Stimulated activated CD4-positive, alpha-beta T cell treated with anti-CD3 and anti-CD28 coated beads, Interleukin-1b, Interleukin-23, amount 100 ng/mL, for 1 hour (primary cell): ENCODE measurements at places on chromosomes 12 and 14.

GRCh38 chr14:105588236-105588860, 62.0 kb downstream of the TMEM121 start:
- no peak for DNase-seq

DNA sequence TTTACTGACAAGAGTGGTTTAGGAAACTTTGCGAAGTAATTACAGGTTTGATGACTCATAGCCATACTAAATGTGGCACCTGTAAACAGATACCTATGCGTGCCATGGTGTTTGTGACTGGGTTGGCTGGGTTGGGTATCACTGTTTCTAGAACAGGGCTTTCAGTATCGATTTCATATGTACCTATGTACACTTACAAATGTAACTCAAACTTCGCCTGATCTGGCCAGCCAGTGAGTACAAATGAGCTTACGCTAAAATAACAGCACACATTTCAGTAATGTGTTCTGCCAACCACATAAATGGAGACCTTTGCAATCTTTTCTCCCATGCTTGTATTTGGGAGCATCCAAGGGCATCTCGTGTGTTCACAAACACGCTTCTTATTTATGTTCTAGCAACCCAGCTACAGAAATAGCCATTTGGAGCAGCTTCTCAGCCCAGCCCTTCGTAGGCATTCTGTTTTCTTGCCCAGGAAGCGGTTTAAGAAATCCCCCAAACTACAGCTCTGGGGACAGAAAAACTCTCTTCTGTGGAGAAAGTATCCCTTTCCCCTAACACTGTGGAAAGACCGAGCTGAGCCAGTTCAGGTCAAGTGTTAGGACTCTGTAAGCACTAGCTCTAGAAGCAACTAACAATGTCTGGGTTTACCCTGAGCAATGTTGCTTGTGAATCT, 42.3 kb upstream of the MDM1 start:
- peak; percentile 17 for DNase-seq

GRCh38 chr12:65925626-65926025, 101.3 kb downstream of the HMGA2 start:
- DNase-seq: no peak

- no peak for DNase-seq
Observed at GRCh38 chr14:67962215-67962644, 142.7 kb downstream of the RAD51B start.

GRCh38 chr14:81837304-81837703, 303.7 kb upstream of the SEL1L start:
- DNase-seq: no peak

DNA sequence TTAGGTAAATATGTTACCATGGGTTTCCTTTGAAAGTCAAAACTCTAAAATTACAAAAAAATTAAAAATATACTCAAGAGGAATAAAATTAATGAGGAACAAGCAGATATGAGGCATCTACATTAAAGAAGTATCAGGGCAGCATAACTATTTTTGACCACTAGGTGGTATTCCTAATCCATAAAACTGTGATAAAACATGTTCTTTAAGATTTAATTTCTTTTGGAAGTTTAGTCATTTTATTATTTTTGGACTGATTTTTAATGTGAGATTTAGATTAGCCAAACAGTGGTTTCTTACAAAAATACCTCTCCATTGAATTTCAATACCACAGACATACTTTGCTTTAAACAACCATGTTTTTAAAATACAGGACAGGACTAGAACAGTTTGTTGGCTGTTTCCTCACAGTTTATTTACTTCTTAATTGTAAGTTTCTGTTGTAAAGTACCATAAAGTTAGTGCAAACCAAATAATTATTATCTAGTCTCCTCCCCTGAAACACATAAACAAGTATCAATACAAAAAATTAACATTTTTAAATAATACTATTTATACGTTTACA, 49.8 kb downstream of the NTS start:
- no peak for DNase-seq

- no peak for DNase-seq
Observed at GRCh38 chr12:48932878-48933277, 7.6 kb upstream of the FKBP11 start.

DNA sequence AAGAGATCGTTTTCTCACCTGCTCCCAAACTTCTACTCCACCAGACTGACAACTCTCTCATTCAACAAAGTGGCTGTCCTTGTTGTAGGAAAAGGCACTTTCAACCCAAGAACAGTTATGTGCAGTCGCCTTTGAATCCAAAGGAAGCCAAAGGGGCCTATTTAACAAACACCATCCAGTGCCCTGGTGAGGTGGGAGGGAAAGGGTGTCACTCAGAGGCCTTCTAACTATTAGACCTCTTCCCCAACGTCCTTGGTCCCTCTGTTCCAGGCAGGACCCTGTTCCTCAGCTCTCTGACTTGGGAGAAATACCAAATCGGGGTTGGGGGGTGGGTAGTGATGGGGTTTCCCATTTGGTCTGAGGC, 3.2 kb downstream of the SIX4 start:
- DNase-seq: no peak

- DNase-seq: no peak
Observed at GRCh38 chr12:51726161-51726560, 122.4 kb downstream of the FIGNL2 start.

GRCh38 chr12:27999970-28000369, 27.4 kb upstream of the PTHLH start:
- no peak for DNase-seq

DNA sequence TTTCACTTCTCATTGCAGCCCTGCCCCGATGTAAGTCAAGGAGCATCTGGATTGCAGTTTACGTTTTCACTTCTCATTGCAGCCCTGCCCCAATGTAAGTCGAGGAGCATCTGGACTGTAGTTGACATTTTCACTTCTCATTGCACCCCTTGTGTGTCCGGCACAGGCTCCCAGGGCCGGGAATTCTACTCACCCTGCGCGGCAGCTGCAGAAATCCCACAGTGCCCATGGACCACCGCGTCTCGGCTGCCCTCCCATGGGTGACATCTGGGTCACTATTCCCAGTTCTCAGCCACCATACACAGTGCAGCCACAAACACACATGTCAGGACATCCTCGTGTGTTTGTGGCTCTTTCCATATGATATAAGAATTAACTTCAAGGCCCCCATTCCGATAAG, 378.5 kb downstream of the ADGRD1 start:
- DNase-seq: no peak

DNA sequence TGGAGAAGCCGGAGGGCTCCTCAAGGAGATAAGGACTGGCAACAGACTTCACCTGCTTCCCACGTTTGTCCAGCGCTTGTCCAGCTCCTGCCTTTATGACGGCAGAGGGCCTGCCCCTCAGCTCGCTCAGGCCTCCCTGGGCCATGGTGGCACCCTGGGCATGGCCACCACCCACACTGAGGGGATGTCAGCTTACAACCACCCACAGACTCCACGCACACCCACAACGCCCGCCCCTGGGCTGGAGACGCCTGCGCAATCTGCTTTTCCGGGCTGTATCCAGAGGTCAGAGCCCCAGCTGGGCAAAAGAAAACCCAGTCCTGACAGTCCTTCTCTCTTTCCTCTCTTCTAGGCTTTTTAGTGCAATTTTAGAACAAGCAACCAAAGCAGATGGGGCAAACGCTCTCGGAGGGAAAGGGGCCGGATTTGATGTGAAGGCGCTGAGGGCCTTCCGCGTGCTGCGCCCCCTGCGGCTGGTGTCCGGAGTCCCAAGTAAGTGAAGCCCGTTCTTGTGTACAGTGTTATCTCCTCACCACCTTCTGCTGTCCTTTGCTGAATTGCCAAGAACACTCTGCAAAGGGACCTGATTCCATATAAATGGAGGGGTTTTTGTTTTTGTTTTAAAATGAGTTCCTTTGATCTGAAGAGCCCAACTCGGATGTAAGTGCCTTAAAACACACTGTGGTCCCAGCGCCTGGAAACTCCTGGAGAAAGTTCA, 337.4 kb upstream of the FKBP4 start:
- no peak for DNase-seq

DNA sequence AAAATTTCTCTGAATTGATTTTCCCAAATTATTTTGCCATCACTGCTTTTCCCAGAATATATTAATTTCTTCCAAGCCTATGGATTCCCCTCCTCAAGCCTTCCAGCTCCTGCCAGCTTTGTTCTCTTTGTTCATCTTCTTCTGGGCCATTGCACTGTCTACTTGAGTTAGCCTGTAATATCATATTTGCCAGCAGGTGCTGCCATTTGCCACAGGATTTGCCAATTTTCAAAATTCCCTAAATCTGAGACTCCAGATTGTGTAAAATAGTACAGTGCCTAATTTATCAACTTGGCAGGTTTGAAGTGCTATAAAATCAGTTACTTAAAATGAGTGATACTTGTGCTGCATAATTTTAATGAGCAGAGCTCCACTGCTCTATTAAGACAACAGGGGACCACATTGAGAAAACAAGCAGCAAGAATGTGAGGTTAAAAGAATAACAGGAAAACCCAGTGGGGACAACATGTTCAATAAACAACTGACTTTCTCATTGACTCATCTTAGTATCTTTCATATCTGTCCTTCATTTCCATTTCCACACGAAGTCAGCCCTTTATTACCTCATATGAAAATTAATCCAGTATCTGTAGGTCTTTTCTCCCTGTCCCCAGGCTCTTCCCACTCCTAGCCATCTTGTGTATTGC, 84.6 kb upstream of the CCDC196 start:
- no peak for DNase-seq

DNA sequence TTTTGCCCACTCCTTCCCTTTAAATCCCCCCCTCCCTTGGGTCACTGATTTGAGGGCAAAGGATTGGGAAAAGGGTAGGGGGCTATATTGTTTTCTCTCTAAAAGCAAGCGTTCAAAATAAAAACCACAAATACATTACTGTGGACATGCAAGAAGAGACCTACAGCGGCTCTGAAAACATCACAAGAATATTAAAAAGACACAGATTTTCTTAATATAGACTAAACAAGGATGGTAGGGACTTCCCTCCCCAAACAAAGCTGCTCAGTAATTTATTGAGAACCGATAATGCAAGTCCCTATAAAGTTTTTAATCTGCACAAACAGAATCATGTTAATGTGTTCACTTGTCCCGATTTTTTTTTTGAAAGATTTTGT, 12.9 kb downstream of the TBX3 start:
- no peak for DNase-seq

- no peak for DNase-seq
Observed at GRCh38 chr14:49106741-49107667, 479.2 kb downstream of the RPS29 start.
